ENCODE measurements at places on chromosomes 12 and 14.

DNA sequence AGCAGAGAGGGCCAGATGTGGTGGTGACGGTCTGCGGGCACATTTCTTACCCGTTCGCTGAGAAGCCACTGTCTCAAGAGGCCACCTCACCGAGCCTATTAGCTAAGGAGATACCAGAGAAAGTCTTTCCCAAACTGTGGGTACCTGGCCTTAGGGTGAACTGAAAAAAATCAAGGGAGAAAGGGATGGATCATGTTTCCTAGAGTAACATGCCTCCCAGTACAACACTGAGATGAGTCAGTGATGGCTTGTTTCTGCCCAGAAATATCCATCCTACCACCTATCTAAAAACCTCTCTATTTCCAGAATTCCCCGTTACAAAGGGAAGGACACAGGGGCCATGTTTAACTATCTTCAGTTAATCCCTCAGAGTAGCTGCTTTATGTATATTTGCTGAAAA is 83.7 kb downstream of the LMNTD1 start:
- no peak overlapping the region for H3K27ac ChIP-seq
- H3K4me1 ChIP-seq: no peaks in the 10 kb centered on the region
- DNase-seq: no peak
- H3K27me3 ChIP-seq: no peaks in the 10 kb centered on the region
- H3K4me3 ChIP-seq: no peak overlapping the region
- H3K36me3 ChIP-seq: no peaks in the 10 kb centered on the region

DNA sequence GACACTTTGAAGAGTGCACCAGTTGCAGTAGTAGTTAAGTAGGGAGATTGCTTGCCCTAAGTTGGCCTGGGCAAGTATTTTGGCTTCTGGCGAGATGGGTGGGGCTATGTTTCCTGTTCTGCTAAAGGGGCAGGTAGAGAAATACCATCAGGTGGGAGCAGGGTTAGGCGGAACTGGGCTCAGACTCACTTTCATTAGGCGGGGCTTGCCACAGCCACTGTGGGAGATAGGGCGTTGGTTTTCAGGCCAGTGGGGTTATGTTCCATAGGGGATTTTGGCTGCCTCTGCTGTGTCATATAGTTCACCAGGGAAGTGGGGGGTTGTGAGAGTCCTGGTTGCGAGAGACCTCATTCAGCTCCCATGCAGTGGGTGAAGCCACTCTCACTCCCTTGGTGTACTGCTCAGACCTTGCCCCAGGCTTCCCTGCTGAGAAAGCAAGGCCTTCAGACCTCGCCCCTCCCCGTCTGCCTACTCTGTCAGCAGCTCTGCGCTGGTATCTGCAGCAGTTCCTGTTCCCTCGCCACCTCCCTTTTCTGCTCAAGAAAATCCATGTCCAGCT is 43.3 kb downstream of the AEBP2 start:
- no peaks in the 10 kb centered on the region for H3K27me3 ChIP-seq
- H3K4me1 ChIP-seq: no peaks in the 10 kb centered on the region
- no peak overlapping the region for H3K4me3 ChIP-seq
- H3K27ac ChIP-seq: no peak overlapping the region

GRCh38 chr12:41479426-41479825 is 291.3 kb downstream of the PDZRN4 start:
- DNase-seq: no peak
- H3K4me3 ChIP-seq: no peak overlapping the region
- H3K36me3 ChIP-seq: no peaks in the 10 kb centered on the region

- no peak for DNase-seq
- H3K27ac ChIP-seq: no peak overlapping the region
- no peak overlapping the region for H3K4me3 ChIP-seq
- H3K4me1 ChIP-seq: no peaks in the 10 kb centered on the region
These were observed 10.5 kb upstream of the RPLP0 start for GRCh38 chr12:120211243-120211903.

GRCh38 chr12:78864870-78865463 is 393 bp downstream of the SYT1 start:
- peak; percentile 37 for DNase-seq
- no peaks in the 10 kb centered on the region for H3K27me3 ChIP-seq
- H3K36me3 ChIP-seq: no peaks in the 10 kb centered on the region
- H3K4me1 ChIP-seq: no peaks in the 10 kb centered on the region
- H3K4me3 ChIP-seq: peak overlapping the region; percentile 94

DNA sequence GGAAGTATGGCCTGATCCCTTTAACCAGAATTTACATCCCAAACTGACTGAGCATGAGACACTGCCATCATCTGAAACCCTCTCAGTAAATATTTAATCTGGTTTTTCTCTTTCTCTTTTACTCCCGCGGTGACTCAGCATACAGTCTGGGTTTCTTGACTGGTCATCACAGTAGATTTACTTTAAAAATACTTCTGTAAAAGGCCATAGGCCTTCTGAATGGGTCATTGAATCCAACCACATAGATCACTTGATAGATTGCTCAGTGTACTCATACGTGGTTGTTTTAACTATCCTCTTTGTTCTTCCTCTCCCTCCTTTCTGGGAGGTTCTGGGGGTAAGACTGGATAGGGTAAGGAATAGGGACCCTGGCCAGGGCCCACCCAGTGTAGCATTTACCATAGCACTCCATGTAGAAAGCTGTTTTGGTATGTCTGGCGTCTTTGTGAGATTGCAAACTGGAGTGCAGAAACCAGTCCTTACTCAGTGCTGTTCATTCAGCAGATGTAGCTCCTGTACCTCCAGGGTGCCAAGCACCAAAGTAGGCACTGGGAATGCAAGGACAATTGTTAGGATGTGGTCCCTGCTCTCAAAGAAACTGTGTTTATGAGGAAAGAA is 165.7 kb downstream of the SRGAP1 start:
- H3K4me3 ChIP-seq: no peak overlapping the region
- H3K27me3 ChIP-seq: no peaks in the 10 kb centered on the region
- peaks cover 60% of the 10 kb centered on the region for H3K4me1 ChIP-seq
- H3K27ac ChIP-seq: peak overlapping the region; percentile 85
- H3K36me3 ChIP-seq: no peaks in the 10 kb centered on the region

- H3K27me3 ChIP-seq: no peaks in the 10 kb centered on the region
- H3K27ac ChIP-seq: no peak overlapping the region
- H3K36me3 ChIP-seq: no peaks in the 10 kb centered on the region
- no peaks in the 10 kb centered on the region for H3K4me1 ChIP-seq
These were observed 25.7 kb downstream of the METTL25 start for GRCh38 chr12:82383930-82384552.

DNA sequence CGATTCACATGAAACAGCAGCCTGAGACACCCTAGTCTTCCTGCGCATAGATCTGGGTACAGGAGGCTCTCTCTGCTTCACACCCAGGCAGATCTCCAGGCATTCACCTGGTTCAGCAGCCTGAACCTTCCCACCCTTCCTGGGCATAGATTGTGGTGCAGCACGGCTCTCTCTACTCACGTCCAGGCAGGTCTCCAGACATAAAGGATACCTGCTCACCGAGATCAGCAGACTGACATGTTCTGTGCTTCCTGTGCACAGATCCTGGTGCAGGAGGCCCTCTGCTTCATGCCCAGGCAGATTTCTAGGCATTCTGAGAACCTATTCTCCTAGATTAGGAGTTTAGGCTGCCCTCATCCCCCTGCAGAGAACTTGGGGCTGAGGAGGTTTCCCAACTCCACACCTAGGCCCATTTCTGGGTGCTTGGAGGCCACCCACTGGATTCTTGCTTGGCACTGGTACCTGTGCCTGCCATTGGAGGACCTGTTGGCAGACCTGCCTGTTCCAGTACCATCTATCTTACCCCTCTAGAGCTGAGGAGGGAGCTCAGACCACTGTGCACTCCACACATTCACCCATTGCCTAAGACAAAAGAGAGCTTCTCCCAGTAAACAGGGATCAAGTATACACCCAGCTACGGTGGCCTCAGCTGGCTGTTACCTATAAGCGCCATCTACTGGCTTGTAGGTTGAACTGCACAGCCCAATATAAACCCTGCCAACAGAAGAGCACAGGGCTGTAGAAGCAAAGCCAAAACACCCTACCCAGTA is 28.0 kb upstream of the GARIN6 start:
- no peaks in the 10 kb centered on the region for H3K4me1 ChIP-seq
- H3K4me3 ChIP-seq: no peak overlapping the region
- peak; percentile 63 for DNase-seq
- no peaks in the 10 kb centered on the region for H3K27me3 ChIP-seq
- no peaks in the 10 kb centered on the region for H3K36me3 ChIP-seq

DNA sequence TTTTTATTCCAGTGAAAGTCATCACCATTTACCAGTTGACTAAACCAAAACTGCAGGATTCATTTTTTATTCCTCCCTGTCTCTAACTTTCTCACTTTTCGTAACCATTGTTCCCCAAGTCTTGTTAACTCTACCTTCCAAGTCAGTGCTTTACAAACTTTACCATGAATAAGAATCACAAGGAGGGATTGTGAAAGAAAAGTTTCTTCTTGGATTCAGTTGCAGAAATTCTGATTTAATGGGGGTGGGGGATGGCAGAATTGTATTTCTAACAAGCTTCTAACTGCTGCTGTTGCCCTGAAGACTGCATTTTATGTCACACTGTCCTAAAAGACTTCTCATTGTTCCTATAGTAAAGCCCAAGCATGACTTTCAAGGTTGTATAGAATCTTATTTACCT is 5.0 kb upstream of the RAB21 start:
- no peak overlapping the region for H3K4me3 ChIP-seq
- no peaks in the 10 kb centered on the region for H3K27me3 ChIP-seq
- H3K36me3 ChIP-seq: no peaks in the 10 kb centered on the region
- no peaks in the 10 kb centered on the region for H3K4me1 ChIP-seq
- no peak overlapping the region for H3K27ac ChIP-seq
- peak; percentile 8 for DNase-seq

GRCh38 chr12:117151403-117152031 is 38.8 kb downstream of the FBXO21 start:
- H3K27ac ChIP-seq: no peak overlapping the region
- H3K27me3 ChIP-seq: no peaks in the 10 kb centered on the region
- no peaks in the 10 kb centered on the region for H3K4me1 ChIP-seq
- no peak overlapping the region for H3K4me3 ChIP-seq

DNA sequence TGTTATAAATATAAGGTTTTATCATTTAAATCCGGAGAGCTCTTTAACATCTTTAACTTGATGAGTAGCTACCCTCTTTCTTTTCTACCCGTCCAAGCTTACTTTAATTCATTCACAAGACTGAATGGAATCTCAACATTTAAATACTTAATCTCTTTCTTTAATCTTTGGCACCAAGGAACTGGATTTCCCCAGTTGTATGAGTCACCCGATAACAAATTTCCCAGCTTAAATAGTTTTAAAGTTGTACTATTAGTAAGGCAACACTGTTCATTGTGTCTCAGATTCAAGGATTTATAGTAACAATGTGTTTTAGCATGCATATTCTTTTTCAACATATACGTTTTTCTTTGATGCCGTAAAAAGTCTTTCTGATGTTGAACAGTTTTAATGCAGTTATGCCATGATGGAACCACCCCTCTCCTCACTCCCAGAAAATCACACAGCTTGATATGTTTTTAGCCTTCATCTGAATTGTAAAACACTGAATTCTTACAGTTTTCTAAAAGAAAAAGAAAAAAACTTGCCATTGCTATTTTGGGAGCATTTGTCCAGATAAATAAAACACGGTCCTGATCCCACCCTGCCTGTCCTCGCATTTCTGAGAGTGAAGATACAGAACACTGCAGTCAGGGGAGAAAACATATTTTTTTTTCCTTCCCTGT is 16.0 kb upstream of the LRP6 start:
- no peak overlapping the region for H3K27ac ChIP-seq
- DNase-seq: peak; percentile 74
- no peaks in the 10 kb centered on the region for H3K27me3 ChIP-seq
- no peaks in the 10 kb centered on the region for H3K36me3 ChIP-seq

DNA sequence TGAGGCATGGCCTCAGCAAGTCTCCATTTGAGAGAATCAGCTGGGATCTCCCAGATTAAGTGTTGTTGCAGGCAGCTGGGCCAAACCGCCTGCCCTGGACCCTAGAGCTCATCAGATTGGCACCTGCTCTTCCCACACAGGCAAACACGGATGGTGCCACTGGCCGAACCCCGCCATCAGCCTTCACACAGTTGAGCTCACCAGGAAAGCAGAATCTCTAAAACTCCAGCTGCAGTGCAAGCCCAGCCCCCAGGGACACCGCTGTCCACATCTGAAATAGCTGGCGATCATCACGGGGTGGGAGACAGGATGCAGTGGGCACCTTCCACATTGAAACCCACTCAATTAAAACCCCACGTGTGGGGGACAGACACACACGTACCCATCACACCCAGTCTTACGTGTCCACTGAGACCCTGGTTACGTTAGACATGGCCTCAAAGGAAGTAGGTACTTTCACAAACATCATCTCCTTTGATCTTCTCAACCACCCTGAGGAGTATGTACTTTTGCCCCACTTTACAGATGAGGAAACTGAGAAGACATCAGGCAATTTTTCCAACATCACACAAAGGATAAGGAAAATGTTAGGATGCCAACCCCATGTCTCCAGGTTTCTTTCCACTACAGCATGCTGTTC is 88.8 kb downstream of the SINHCAF start:
- peaks cover 58% of the 10 kb centered on the region for H3K27me3 ChIP-seq
- no peaks in the 10 kb centered on the region for H3K36me3 ChIP-seq
- DNase-seq: no peak
- no peak overlapping the region for H3K27ac ChIP-seq
- no peak overlapping the region for H3K4me3 ChIP-seq

DNA sequence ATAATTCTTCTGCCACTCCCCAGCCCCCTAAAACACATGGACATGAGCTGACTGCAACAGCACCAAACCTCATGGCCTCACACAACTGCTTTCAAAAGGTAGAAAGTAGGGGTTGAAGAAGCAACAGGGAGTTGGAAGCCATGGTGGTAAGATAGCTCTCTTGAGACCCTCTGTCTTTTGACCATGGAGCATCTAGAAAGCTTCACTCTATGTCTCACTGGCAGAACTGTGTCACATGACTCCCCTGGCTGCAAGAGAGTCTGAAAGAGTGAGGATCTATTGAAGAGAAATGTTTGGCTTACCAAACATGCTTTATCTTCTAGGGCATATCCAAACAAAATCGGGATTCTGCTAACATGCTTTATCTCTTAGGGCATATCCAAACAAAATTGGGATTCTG is 142.9 kb upstream of the WSCD2 start:
- no peak overlapping the region for H3K4me3 ChIP-seq
- no peak overlapping the region for H3K27ac ChIP-seq
- H3K4me1 ChIP-seq: no peaks in the 10 kb centered on the region
- DNase-seq: no peak

Data from GM23248 (cell line).